ENCODE measurements at places on chromosomes 7 and 10.

DNA sequence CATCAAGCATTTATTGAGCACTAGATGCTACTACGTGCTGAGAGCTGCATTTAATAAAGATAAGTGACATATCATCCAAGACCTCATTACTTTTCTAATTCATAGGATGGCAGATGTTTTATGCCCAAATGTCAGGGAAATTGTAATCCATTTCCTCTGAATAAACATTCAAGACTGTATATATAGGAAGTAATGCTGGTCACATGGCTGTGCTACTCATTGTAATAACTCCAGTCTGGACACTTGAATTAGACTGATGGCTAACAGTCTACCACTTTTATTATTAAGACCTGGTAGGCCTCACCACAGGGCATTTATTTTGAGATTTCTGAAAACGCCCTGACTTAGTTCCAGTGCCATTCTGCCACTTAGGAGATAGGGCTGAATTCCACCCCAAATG lies 36.6 kb downstream of the PIK3AP1 start:
- DNase-seq, result no peak

- no peak for DNase-seq
These were observed 36.5 kb downstream of the C10orf71 start for GRCh38 chr10:49335364-49335972.

DNA sequence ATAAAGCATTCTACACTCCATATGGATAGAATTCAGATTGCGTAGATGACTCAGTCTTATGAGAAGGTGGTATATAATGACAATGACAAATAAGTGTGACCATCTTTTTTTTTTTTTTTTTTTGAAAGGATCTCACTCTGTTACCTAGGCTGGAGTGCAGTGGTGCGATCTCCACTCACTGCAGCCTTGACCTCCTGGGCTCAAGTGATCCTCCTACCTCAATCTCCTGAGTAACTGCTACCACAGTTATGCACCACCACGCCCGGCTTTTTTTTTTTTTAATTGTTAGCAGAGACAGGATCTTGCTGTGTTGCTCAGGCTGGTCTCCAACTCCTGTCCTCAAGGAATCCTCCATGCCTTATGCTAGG lies 43.2 kb upstream of the NRP1 start:
- DNase-seq, result no peak

DNA sequence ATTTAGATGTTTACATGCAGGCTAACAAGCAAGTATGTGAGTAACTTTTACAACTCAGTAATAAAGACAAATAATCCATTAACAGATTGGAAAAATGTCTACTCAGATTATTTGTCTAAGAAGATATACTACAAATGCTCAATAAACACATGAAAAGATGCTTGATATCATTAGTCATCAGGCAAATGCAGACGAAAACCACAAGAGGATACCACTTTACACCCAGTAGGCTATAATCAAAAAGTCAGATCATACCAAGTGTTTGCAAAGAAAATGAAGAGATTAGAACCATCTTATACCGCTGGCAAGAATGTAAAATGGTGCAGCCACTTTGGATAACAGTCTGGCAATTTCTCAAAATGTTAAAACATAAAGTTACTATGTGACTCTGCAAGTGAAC lies 84.1 kb downstream of the MALSU1 start:
- no peak for DNase-seq

- DNase-seq, result no peak
These were observed 100.6 kb downstream of the DLG5 start for GRCh38 chr10:77825965-77826364.

GRCh38 chr7:155935005-155935557 lies 122.8 kb upstream of the SHH start:
- no peak for DNase-seq

DNA sequence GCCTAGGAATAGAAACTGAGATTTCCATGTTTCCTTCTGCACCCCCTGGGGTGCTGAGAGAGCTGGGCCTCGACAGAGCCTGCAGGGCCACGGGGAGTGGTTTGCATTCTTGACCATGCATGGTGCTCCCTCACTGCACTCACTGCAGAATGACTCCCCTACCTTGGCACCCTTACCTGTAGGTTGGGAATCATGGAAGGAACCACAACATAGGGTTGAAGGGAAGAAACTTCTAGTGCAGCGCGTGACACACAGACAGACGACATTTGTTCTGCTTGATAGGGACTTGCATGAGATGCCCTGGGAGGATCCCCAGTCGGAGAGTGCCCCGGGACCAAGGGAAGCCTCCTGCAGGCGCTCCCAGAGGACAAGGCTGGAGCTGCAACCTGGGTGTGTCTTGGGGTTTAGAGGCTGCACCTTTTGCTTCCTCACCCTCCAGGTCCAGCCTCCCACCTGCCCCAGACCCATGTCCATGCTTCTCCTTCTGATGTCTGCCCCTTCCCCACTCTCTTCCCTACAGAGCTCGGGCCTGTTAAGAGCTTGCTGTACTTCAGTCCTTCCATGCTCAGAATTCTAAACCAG lies 245.2 kb downstream of the ABCA13 start:
- DNase-seq, result no peak

- no peak for DNase-seq
These were observed 12.2 kb upstream of the CHST15 start for GRCh38 chr10:124105594-124105993.

GRCh38 chr10:48742891-48743860 lies 58.5 kb downstream of the WDFY4 start:
- no peak for DNase-seq

DNA sequence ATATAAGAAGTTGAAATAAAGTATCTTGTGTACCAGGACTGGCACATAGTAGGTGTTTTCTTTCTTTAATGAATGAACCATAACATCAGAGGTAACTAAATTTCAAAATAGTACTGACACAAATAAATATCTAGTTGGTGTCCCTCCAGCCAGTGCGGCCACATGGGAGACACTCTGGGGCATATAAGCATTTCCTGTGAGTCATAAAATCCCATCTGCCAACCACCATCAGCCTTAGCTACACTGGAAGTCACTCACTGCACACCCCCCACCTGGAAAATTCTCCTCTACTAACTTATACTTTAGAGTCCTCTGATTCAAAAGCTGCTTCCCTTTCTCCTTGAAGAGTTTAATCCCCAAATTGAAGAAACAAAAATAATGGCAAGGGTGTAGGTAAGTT lies 32.5 kb downstream of the DYDC1 start:
- DNase-seq, result no peak

All from esophagus squamous epithelium (tissue), 5 donors.